ENCODE measurements at places on chromosomes 11 and 22.

DNA sequence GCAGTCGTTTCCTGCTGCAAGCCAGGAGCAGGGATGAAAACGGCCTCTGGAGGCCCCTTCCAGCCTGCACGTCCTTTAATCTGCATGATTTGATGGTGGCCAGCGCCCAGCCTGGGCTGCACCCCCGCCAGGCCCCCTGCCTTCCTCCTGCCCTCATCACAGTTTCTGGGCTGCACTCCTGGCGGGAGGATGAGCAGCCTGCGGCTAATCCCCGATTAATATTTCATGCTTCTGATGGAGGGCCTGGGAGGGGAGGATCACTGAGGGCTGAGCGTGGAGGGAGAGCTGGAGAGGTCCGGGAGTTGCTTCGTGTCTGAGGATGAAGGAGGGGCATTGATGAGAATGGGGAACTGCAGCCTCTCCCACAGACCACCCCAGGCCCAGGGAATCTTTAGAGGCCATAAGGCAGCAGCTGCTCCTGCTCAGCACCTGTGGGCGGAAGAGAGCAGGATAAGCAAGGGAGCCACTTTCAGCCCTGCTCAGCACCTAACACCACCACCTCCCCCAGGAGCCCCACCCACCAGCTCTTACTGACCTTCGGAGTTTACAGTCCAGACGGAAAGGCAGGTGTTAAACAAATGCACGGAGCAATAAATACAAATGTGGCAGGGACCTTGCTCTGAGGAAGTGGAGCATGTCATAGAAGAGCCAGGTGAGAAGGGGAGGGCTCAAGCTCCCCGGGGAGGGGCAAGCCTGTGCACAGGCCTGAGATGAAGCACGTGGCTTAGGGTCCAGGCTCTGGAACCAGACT lies 135.0 kb upstream of the NECTIN1 start:
- DNase-seq = no peak

DNA sequence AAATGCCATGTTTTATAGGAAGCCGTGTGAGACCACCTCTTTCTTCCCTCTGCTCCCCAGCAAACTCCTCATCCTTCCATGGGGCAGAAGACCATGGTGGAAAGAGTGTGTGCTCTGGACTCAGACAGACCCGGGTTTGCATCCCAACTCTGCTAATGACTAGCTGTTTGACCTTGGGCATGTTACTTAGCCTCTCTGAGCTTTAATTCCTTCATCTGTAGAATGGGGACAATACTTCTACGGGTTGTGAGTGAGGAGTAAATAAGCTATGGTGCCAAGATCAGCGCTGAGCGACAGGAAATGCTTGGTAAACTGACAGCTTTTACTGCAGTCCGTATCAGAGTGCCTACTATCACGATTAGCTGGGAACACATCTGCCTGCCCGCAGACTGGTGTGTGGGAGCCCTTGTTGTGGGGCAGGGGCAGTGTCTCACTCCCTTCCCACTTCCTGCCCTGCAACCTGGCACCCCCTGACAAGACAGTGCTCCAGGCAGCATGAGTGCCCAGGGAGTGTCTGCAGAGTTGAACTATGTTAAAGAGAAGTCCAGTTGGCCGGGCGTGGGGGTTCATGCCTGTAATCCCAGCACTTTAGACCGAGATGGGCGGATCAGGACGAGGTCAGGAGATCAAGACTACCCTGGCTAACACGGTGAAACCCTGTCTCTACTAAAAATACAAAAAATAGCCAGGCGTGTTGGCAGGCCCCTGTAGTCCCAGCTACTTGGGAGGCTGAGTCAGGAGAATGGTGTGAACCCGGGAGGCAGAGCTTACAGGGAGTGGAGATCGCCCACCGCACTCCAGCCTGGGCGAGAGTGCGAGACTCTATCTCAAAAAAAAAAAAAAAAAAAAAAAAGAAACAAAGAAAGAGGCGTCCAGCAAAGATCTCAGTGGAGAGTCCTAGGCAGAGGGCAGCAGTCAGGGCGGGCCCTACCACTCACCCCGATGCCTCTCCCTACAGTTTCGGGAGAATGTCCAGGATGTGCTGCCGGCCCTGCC lies 2.2 kb downstream of the SEC14L2 start:
- no peak for DNase-seq

DNA sequence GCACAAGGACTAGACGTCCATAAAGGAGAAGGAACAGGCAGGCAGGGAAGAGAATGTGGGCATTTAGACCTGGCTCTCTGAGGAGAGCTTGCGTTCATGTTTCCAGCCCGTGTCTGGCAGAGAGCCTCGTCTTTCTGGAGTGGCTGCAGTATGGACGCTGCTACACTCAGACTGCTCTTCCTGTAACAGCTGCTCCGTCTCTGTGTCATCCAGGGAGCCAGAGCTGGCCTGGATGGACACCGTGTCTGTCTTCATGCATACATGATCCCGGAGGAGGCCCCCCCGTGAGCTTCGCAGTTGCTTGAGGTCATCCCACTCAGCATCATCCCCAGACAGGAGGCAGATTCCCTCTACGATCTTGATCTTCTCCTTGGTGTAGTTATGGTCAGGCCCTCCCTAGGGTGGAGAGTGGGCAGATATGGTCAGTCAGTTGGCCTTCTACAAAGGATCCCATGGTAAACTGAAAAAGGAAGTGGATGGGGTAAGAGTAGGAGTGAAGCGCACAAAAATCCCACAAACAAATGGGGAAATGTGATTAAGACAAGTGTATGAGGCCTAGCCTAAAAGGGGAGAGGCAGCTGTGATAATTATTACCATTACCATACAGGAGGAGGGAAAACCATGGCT lies 13.0 kb upstream of the CKAP5 start:
- DNase-seq = no peak

DNA sequence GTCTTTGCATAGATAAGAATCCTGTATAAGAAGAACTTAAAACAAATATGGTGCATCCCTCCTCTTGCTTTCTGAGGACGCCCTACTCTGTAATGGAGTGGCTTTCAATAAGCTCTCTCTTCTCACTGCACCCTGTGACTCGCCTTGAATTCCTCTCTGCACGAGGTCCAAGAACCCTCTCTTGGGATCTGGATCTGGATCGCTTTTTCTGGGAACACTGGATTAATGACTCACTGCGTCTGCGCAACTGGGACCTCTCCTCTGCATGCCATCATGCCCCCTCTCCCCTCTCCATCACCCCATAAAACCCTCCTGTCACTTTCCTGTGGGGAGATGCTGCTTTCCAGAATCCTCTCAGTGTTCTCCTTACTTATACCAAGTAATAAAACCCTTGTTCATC lies 15.1 kb upstream of the CABP2 start:
- DNase-seq = no peak

- DNase-seq = no peak
These were observed 286.0 kb upstream of the CTSC start for GRCh38 chr11:88623531-88623930.

GRCh38 chr11:112793416-112793815 lies 167.8 kb upstream of the NCAM1 start:
- no peak for DNase-seq

GRCh38 chr11:21082853-21083252 lies 413.5 kb downstream of the NELL1 start:
- DNase-seq = no peak

- DNase-seq = no peak
These were observed 19.9 kb downstream of the TEAD1 start for GRCh38 chr11:12694183-12694531.

- no peak for DNase-seq
These were observed 386.2 kb downstream of the NTM start for GRCh38 chr11:131756479-131757110.

DNA sequence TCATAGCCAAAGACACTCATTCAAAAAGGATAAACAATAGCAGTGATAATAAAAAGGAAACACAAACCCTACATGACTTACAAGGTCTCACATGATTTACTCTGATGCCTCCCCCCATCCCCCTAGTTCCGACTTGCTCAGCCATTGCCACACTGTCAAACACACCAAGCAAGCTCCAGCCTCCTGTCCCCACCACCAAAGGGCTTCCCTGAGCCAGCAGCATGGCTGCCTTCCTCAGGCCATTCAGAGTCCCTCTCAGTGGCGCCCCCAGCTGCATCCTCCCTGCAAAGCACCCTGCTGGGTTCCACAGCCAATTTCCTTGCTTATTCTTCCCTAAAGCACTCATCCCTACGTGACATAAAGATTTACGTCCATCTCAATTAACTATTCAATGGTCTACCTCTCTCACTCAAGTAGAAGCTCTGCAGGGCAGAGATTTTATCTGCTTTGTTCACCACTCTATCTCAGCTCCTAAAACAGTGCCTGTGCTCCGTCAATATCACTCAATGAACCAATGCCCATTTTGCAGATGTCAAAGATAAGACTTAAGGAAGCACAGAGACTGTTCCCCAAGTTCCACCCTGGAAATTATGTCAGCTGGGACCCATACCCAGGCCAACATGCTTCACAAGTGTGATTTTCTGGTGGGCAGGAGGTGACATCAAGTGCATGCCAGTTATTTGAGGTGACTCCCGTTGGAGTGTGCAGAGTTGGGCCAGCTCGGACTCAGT lies 106.9 kb downstream of the SYN3 start:
- no peak for DNase-seq

DNA sequence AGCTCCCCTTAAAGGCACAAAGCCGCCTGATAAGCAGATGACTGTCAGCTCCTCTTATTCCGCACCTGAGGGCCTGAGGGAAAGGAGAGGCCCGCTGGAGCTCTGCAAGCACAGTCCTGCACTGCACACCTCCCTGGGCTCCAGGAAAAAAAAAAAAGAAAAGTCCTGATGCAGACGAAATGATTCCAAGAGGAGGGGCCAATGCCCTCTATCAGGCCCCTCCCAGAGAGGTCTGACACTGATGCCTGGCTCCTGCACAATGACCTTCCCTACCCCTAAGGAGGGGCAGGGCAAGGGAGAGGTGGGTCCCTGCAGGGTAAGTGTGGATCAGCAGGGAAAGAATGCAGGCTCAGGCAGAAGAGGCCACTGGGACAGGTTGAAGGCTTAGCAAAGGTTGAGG lies 572.7 kb downstream of the SOX6 start:
- no peak for DNase-seq

DNA sequence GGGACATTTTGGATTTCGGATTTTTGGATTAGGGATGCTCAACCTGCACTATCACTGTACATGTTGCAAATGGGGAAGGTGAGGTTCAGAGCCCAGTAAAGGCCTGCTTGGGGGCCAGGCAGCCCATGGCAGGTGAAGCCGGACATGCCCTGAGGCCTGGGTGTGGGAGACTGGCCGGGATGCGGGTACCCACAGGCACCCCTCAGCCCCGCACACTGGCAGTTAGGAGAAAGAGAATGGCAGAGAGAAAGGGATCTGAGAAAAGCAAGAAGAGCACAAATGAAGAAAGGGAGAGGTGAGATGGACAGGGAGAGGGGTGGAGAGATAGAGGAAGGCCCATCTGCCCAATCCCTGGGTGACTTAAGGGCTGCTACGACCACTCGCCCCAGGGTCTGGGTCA lies 52.8 kb downstream of the SCGB1A1 start:
- DNase-seq = no peak

- peak; percentile 86 for DNase-seq
These were observed 25.7 kb upstream of the CTR9 start for GRCh38 chr11:10725114-10725906.

DNA sequence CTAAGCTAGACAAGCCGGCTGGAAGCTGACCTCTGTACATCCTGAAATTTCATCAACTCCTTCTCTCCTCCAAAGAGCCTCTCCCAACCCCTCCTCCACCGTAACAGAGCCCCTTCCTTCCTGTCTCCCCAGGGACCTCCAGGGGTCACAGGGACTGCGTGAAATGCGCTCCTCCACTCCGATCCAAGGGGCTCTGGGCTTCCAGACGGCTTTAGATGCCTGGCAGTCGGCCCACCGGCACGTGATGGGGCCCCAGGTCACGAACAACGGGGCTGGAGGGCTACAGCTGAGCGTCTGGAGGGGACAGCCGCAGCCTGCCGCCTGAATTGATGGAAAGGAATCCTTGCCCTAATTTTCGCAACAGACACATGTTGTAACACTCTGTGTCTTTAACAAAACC lies 264.1 kb downstream of the MN1 start:
- DNase-seq = no peak

DNA sequence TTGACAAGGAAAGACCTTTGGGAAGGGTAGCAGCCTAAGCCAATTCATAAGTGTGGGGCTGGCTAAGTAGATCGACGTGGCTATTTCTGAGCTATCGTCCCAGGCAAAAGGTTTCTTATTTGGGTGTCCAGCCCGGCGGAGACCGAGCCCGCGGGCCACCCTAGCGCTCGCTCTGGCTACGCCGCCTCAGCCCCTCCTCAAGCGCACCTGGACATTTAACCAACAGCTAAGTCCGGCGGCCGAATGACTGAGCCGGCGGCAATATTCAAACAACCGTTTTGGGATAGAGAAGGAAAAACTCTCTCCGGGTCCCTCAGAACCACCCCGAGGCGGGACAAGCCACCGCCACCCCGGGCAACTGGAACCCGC lies 457 bp downstream of the RNF141 start:
- peak; percentile 49 for DNase-seq

GRCh38 chr22:42473484-42474193 lies 41.4 kb upstream of the NFAM1 start:
- DNase-seq = peak; percentile 56

DNA sequence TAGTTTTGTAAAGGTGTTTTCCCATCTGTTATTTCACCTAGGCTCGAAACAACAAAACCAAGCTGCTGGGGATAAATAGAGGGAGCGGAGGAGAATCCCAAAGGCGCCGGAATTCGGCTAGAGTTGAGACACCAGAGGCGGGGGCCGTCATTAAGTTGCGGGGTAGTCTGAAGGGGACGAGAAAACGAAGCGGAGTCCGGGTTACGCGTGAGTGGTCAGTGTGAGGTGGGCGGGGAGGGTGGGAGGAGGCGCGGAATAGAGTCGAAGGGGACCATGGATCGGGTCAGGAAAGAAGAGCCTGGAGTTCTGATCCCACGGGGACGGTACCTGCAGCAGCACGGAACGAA lies 361 bp downstream of the SRPRA start:
- no peak for DNase-seq

DNA sequence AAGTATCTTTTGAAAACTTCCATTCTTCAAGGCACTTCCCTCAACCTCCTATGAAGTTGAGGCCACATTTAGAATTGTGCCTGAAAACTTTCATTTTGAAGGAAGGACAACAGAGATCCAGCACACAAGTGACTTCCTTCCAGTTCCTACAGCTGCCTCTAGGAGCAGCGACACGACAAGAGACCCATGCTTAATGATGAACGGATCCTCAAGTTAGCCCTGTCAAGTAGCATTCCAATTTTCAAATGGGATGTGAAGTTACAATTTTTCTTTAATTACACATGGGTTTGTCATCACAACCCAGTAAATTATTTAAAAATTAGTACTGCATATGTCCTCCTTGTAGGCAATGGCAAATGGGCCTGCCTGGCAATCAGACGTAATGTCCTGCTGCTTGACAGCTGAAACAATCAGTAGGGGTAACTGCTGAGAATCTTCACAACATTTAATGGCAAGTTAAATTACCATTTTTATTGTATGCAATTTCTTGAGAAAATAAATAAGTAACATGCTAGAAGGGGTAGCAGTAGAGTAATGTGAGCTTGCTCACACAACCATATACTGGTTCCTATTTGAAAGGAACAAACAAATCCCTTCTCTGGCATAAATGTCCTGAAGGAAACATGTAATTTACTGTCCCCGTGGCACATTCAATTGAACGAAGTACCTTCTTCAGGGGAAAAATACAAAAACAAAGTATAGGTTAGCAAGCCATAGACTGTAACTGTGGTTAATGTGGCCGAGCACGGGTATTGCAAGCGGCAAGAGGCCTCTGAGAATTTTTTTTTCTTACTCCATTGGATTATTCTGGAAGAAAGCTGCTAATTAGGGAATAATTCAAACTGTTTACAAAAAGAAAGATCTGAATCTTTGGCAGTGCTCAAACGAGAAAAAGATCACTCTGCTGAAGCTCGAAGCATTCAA lies 288.3 kb downstream of the CADM1 start:
- peak; percentile 22 for DNase-seq
